Right renal cortex interstitium (tissue), 3 donors: ENCODE measurements at places on chromosomes 3 and 15.

- DNase-seq = peak; percentile 4
These were observed 745.2 kb downstream of the SI start for GRCh38 chr3:164332831-164333802.

DNA sequence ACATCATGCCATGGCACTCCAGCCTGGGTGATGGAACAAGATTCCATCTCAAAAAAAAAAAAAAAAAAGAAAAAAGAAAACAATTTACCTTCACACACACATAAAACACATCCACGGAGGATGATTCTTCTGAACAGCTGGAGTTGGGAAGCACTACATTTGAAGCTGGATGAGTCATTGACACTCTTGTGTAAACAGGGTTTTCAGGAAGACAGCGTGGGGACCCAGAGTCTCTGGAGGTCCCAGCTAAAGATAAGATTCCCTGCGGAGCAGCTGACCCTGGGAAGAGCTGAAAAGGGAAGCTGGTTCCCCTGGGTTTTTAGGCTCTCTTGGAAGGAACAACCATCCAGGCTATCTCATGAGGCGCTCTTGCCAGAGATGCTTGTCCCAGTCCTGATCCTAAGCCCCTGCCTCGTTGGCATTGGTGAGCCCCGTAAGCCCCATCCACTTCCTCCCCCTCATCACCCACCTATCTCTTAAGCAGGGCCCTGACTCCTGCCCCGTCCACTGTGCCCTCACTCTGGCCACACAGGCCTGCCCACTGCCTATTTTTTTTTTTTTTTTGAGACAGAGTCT lies 32.0 kb upstream of the FURIN start:
- no peak for DNase-seq

- DNase-seq = no peak
These were observed 310.7 kb upstream of the DPPA4 start for GRCh38 chr3:109648027-109648426.

DNA sequence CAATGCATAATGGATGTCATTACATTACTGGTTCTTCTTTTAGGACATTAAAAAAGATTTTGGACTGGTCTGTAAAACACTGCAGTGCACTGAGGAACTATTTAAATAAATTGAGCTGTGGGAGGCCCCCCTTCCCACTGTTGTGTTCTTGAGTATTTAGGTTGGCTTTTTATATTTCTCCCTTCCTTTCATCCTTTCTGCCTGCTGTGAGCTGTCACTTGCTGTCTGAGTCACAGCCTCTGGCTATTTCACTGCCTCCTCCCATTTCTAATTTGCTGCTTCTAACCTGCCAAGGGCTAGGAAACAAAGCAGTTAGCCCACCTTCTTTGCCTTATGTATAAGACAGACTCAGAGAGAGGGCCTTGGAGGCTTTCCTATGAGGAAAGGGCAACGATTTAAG lies 89.0 kb upstream of the FNDC3B start:
- DNase-seq = no peak

- no peak for DNase-seq
These were observed 159.7 kb upstream of the TBL1XR1 start for GRCh38 chr3:177356952-177357351.

GRCh38 chr3:8627201-8627940 lies 17.2 kb downstream of the SSUH2 start:
- no peak for DNase-seq

DNA sequence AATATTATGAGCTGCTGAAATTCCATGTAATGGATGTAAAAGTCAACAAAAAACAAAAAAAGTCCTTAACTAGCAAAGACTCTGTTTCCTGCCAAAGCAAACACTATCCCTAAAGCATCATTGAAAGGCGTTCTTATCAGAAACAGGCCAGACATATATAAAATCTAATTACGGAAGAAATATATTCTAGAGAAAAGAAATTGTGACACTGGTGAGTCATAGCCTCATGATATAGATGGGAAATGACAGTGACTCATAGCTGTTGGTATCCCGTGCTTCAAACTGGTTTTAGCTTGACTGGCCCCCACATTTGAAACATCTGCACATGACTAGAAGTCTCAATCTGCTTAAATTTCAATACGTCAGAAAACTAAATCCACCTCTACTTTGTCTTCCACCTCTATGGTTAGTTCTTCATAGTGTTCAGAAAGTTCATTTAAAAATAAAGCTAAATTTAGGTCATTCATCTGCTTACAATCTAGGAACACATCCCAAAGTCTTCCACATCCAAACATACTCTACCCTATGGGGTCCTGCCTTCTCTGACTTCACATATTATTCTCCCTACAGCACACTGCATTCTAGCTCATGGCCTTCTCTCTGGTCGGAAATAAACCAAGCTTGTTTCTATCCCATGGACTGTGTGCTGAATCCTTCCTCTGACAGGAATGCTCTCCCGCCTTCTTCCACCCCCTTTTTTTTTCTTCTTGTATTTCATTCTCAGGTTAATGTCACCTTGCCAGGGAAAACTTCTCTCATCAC lies 456.3 kb upstream of the ARRDC4 start:
- DNase-seq = no peak

- DNase-seq = no peak
These were observed 137.1 kb upstream of the TMC3 start for GRCh38 chr15:81511138-81511537.

- DNase-seq = no peak
These were observed 142.8 kb downstream of the IGF1R start for GRCh38 chr15:98791046-98791701.

- no peak for DNase-seq
These were observed 22.6 kb downstream of the HAPLN3 start for GRCh38 chr15:88872706-88873105.

DNA sequence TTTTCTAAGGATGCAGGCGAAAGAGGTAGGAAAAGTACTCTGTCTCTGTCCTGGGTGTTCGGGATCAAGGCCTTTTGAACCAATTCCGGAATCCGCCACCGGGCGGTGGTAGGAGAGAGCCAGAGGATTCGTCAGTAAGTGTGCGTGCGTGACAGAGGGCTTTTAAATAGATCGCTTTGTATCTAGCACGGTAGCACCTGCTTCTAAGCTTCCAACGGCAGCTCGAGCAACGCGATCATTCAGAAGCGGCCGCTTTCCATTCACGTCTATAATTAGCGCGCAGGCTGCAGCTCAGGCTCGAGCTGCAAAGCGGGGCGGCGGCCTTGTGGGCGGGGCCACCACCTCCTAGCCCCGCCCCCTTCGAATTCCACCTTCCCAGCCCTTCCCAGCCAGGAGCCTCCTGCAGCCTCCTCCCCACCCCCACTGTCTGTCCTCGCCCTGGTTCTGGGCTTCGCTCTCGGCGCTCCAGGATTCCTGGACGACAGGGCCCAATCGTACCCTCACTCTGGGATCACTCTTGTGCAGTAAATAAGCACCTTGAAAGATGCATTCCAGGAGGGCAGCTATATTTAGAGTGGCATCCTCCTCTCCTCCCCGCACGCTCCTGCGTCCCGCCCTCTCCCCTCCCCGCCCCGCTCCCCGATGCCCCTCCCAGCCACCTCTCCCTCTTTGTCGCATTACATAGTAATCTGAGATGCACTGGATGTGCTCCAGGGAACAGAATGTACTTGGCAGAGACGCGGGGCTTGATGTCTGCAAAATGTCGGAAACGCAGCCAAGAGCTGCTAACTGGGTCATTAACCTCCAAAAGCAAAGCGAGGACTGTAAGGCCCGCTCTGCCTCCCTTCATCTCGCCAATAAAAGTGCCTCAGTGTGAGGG lies 224.1 kb upstream of the TPRG1 start:
- peak; percentile 96 for DNase-seq

DNA sequence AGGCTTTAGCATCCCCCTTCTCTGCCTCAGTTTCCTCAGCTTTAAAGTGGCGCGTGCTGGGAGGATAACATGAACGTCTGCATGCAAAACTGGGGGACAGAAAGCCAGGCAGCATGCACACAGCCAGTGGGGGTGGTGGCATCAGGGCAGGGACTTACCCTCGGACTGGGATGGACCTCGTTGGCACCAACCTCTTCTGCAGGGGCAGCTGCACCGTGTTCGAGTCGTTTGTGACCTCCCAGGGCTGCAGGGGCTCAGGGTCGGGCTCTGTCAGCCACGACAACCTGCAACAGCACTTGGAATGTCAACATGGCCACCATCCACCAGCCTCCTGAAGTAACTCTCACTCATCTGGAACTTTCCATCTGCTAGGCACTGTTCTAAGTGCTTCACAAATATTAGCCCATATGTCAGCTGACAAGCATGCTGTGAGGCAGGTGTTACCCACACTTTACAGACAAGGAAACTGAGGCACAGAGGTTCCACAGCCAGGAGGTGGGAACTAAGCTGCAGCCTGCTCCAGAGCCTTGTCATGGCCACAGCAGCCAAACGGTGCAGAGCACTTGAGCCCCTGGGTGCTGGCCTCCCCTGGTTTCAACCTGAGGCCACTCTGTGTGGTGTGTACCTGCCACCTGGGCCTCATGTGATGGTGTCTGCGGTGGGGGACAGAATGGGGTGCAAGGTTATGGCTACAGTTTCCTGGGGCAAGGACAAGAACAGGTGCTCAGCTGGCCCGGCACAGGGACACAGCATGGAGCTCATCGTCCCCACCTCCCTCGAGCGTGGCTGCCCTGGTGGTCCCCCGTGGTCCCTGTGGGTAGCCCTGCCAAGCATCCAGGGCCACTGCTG lies 6.7 kb downstream of the C3orf22 start:
- DNase-seq = no peak

DNA sequence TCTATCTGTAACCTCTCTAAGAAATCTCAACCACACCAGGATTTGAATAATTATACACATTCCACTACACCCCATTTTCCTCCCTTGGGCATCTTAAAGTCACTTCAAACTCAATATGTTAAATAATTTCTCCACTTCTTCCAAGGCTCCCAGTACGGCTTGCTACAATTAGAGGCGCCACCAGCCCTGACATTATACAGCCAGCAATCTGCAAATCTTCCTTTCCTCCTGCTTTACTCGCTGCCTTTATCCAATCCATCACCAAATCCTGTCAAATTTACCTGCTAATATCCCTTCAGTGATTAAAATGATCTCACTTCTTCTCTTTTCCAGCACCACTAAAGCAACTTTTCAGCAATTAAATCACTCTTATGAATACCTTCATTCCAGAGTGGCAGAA lies 13.9 kb downstream of the WWTR1 start:
- no peak for DNase-seq

GRCh38 chr3:113103588-113103987 lies 107.8 kb upstream of the BOC start:
- no peak for DNase-seq

DNA sequence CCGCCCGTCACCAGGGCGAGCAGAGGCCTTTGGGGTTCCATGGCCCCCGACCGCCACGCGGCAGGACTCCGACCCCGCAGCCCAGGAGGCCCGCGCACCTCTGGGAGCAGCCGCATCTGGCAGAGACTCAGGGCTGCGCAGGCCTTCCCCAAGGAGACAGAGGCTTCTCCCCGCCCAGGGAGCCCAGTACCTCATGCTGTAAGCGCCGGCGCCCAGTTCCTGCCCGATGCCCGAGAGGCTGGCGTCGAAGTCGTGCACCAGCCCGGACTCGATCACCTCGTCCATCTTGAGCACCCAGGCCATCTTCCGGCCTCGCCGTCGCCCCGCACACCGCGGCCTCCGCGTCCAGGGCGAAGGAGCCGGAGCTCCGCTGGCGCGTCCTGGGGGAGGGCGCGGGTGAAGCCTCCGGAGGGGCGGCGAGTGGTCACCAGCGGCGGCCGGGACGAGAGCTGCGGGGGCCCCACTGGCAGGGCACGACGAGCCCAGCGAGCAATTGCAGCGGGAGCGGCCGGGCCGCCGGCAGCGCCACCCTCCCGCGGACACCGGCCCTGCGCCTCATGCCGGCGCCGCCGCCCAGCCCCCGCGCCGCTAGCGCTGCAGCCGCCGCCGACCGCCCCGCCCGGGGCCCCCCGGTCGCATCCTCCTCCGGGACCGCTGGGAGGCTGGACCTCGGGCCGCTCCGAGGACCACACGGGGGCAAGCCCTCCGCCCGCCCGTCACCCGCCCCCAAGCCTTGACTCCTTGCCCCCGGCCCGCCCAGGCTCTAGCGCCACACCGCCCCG lies 468 bp downstream of the UBP1 start:
- DNase-seq = no peak

GRCh38 chr3:99774467-99774866 lies 43.2 kb upstream of the CMSS1 start:
- DNase-seq = no peak

DNA sequence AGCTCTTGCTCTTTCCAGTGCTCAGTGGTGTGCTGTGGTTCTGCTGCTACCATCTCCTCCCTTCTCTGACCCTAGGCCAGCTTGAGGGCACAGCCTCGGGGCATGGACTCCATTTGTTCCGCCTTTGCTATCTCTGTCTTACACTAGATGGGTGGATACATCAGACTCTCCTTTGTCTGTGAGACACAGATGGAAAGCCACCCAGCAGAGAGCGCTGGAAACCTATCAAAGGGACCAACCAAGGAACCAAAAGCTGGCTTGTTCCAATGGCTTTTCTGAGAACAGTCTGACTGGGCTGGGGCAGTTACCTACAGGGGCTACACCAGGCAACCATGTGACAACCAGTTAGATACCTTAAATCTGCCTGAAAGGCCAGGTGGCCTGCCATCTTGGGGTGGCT lies 63.8 kb downstream of the NPTN start:
- DNase-seq = no peak

DNA sequence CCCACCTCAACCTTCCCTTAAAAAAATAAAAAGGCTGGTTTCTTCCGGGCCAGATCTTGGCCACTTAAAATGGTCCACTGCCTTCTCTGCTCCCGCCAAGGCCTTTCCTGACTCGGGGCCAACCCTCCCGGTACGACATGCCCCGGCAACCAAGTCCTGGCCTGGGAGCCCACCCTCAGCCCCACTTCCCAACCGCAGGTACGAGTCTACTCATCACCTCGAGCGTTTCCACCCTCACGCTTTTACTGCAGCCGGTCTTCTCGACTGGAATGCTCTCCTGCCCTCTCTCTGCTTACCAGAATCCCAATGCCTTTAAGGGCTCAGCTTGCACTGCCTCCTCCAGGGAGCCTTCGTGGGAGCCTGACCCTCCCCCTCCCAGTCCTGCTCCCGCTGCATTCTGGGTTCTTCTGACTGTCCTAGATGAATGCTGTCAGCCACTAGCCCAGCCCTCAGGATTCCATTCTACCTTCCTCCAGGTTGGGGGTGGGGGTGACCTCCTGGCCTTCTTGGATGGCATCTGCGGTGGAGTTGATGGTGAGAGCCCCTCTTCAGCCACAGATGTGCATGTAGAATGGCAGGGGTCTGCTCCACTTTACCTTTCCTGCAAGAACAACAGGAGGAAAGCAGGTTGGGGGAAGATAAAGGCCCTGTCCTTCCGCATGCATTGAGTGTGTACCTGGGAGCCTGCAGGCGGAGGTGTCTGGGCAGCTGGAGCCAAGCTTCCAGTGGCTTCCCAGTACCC lies 1.1 kb upstream of the CSRNP1 start:
- no peak for DNase-seq

GRCh38 chr3:101813817-101814440 lies 34.9 kb downstream of the NXPE3 start:
- no peak for DNase-seq

DNA sequence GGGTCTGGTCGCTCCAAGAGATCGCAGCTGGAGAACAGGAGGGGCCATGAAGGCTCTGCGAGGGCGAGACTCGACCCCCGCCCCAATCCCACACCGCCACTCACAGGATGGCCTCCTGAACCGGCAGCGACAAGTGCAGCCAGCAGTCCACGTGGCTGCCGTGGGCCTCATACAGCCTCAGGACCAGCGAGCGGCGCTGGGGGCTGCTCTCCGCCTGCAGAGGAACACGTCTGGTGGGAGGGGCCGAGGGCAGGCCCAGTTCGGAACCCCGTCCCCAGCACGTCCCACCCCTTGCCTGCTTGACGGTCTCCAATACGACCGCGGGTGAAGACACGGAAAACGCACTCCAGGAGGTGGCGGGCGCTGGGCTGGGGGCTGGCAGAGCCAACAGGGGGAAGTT lies 9.2 kb downstream of the NEIL1 start:
- no peak for DNase-seq
